Aorta (tissue), 5 donors: ENCODE measurements at places on chromosomes 7 and 10. TPM values are rescaled to one million over a fixed set of nuclear protein-coding genes. Genes with fewer than 3 reads are reported as not detected.
A peak's percentile ranks its signal among the peaks of the same experiment; 100 is the strongest.

DNA sequence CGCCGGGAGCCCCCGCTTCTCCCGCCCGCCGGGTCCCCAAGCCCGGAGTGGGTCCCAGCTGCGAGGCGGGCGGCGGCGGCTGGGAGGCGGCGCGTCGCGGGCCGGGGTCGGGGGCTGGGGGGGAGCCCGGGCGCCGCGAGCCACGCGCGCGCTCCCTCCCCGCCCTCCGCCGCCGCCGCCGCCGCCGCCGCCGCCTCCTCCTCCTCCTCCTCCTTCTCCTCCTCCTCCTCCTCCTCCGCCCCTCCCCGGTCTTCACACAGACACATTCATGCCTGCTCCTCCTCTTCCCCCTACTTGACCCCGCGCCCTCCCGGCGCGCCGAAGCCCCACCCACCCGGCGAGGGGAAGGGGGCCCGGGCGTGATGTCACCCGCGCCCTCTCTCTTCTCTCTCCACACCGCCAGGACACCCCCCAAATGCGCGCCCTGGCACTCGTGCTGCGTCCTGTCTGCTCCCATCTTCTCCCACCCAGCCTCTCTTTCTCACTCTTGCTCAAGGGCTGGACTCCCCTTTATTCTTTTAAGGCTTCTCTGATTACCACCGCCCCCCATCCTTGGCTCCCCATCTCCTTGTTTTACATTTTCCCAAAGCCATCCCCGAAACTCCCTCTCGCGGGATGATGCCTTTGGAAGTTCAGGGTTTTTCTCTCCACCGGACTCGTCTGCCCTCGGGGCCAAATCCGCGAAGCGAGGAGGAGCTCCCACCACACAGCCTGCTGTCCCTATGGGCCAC, 967 bp upstream of the GLI3 start:
- peak; percentile 83 for DNase-seq

DNA sequence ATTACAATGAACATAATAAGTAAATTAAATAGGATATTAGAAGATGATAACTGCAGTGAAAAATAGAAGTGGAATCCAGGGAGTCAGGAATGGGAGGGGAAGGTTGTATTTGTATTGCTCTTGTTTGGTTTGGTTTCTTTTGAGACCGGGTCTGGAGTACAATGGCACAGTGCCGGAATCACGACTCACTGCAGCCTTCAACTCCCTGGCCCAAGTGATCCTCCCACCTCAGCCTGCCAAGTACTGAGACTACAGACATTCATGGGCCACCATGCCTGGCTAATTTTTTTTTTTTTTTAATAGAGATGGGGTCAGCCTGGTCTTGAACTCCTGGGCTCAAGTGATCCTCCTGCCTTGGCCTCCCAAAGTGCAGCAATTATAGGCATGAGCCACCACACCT, 59.9 kb upstream of the LRRC4 start:
- DNase-seq, result no peak

DNA sequence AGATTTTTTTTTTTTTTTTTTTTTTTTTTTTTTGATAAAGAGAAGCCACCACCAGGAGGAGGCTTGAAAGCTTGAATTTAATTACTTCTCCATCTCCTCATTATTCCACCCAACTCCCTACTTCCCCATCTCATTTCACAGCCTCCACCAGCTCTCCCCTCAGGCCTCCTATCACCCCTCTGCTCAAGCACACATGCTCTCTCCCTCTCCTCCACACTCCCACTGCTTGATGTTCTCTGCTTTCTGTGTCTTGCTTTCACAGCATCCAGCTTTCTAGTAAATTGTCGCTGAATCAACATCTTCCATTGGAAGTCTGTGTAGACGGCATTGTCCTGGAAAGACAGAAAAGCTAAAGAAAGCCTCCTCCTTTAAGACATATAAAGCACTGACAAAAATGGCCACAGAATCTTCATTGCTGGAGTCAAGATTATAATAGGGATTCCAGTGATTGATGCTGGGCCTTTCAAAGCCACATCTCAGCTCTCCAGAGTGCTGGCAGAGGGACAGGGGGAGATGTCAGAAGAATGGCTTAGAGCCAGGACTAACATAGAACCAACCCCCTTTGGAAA, 58.3 kb downstream of the DOCK4 start:
- DNase-seq, result no peak

GRCh38 chr7:137983323-137984008, 18.4 kb downstream of the CREB3L2 start:
- DNase-seq, result peak; percentile 83

The KCNIP2 gene
- total RNA-seq, result 9.0 TPM

The CHAT gene
- not detected for total RNA-seq

The CFAP46 gene
- total RNA-seq, result not detected

The SLC13A1 gene
- total RNA-seq, result not detected
